Mucosa of descending colon (tissue), 3 donors: ENCODE measurements at places on chromosomes 7 and 10. TPM values are rescaled to one million over a fixed set of nuclear protein-coding genes. Genes with fewer than 3 reads are reported as not detected.

DNA sequence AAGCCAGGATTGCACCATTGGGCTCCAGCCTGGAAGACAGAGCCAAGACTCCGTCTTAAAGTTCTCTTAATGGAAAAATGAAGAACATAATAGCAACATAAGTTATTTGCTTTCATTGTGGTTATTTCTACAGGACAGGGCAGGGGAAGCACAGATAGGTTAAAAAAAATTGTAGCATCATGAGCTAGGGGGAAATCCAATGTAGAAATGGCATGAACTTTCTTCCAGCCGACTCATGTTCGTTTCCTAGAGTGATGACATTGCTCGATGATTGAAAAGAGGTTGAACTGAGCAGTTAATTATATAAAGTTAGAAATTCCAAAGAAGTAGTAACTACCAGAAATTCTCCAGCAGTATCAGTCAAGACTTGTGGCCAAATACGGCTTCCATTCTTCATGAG is 64.9 kb downstream of the DAGLB start:
- no peak for DNase-seq

Gene PIK3AP1
- total RNA-seq: 19.8 TPM

- DNase-seq: no peak
Observed at GRCh38 chr7:2958416-2959102, 85.1 kb downstream of the CARD11 start.

DNA sequence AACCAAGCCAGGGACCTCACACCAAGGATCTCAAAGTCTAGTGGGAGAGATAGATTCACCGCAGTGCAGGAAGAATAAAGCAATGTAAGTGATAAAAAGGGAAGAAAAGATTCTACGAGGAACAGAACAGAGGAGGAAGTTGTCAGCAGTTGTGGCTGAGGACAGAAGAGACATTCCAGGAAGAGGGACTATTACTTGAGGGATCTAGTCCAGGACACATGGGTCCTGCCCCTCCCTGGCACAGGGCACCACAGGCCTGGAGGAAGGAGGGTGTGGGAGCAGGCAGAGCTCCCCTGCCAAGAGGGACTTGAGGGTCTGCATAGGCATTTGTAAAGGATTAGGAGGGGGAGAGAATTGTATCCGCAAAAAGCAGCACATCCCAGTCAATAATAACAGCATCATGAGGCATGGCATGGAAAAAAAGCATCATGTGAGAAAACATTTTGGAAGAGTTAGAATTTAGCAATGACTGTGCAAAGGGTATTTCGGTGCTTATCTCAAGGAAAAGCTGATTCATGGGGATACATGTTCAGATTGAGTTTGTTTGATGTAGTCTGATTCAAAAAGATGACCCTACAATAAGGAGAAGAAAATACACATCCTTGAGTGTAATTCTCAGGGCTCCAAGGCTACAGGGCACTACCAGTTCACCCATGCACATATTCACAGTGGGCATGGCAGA is 12.7 kb downstream of the C10orf71 start:
- DNase-seq: no peak

- no peak for DNase-seq
Observed at GRCh38 chr10:29806350-29806788, 171.6 kb upstream of the SVIL start.

GRCh38 chr7:69624435-69625230 is 26.4 kb downstream of the AUTS2 start:
- no peak for DNase-seq

- DNase-seq: no peak
Observed at GRCh38 chr7:151286148-151286547, 37.7 kb upstream of the SMARCD3 start.

Gene PLEKHS1
- 19.3 TPM for total RNA-seq

GRCh38 chr10:120969219-120969645 is 118.1 kb downstream of the WDR11 start:
- DNase-seq: no peak

DNA sequence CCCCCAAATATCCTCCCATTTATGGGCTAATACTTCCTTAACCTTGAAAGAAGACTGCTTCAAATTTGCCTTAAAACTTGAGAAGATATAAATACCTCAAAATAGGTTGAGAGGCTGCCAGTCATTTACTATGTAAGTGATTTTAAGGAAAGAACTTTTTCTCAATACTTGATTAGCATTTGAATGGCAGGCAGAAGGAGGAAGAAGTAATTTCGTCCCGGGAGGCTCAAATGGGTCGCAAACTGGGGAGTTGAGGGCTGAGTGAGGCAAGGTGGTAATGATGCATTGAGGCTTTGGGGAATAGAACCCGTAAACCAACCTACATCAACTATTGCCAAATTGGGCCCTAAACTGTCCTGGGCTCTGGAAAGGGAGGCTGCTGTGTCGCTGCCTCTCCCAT is 11.1 kb downstream of the CAMK1D start:
- no peak for DNase-seq

Gene ACSM6
- total RNA-seq: not detected

DNA sequence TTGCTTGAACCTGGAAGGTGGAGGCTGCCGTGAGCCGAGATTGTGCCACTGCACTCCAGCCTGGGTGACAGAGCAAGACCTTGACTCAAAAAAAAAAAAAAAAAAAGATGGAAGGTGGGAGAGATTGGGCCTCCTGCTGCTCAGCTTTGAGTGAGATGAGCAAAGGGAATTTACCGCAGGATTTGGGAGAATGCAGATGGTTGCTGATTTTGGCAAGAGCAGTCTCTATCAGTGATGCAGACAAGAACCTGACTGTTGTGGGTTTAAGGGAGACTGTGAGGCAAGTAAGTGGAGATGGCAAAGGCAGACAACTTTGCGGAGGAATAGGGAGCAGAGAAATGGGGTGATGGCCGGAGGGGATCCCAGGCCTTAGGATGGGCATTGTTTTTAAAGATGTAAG is 1140.8 kb upstream of the AUTS2 start:
- DNase-seq: no peak

- no peak for DNase-seq
Observed at GRCh38 chr10:130927157-130927556, 384.4 kb downstream of the TCERG1L start.

Gene AMZ1
- total RNA-seq: not detected

Gene MEOX2
- 1.3 TPM for total RNA-seq

Gene GRM3
- not detected for total RNA-seq

Gene THSD7A
- total RNA-seq: 5.4 TPM

DNA sequence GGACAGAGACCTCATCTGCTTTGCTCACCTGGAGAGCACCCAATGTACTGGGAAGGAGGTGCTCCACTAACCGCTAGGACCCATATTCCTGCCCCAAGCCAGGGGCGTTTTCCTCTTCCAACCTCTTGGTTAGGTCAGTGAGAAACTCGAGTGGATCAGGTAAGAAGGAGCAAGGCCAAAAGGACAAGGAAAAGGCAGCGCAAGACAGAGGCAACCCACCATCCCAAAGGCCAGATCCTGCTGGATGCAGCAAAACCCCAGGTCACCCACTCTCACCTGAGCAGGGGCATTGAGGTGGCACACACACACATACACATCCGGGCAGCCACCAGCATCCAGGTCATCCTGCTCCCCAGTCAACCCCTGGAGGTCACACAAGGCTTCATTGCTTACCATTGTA is 105.1 kb downstream of the GRID1 start:
- no peak for DNase-seq

Gene UTF1
- total RNA-seq: not detected

Gene TMEM273
- total RNA-seq: 4.8 TPM

Gene SHLD2
- total RNA-seq: 32.2 TPM

Gene SERPINE1
- 0.55 TPM for total RNA-seq

DNA sequence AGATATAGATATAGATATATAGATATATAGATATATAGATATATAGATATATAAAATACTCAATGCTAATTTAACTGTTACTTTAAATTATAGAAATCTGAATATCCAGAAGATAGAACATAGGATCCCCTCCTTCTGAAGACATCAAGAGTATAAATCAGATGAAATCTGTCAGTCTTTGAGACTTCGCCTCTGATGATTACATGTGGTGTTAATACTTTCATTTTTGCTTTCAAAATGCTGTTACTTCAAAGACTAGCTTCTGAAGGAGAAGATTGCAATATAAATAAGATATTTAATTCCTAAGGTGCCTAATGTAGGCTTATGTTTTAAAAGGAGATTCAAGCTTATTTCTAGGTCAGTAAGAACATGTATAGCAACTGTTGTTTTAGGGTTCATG is 180.4 kb downstream of the TSPAN12 start:
- DNase-seq: no peak

Gene TRPV6
- total RNA-seq: 0.55 TPM

DNA sequence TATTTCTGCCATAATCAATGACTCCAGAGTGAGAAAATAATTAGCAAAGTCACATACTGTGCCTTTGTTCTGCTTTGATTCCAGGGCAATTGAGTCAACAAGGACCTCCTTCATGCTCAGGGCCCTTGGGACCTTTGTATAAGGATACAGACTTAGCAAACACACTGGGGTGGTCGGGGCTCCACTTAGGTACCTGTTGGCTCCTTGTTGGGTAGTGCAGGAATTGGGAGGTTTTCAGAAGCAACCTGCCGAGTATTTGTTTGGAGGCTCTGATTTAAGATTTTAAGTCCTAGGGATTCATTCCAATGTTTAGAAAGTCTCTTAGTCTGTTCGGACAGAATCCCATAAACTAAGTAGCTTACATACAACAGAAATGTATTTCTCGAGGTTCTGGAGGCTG is 3.0 kb downstream of the ADCK2 start:
- peak; percentile 3 for DNase-seq

- DNase-seq: no peak
Observed at GRCh38 chr10:38147686-38148085, 53.5 kb downstream of the ZNF37A start.

- DNase-seq: no peak
Observed at GRCh38 chr7:51009716-51010496, 227.2 kb upstream of the GRB10 start.

DNA sequence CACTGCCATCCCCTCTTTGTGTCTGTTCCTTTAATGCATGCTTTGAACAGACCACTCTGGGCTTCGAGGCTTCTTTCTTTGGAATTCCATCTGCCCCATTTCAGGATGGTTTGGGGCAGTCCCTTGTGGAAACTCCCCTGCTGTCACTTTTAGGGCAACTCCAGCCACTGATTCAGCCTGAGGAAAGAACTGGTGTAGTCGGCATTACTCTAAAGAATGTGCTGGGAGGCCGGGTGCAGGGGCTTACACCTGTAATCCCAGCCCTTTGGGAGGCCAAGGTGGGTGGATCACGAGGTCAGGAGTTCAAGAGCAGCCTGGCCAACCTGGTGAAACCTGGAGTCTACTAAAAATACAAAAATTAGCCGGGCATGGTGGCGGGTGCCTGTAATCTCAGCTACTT is 358.1 kb upstream of the NUPR2 start:
- DNase-seq: no peak
